ENCODE measurements at places on chromosomes 16 and 17.

DNA sequence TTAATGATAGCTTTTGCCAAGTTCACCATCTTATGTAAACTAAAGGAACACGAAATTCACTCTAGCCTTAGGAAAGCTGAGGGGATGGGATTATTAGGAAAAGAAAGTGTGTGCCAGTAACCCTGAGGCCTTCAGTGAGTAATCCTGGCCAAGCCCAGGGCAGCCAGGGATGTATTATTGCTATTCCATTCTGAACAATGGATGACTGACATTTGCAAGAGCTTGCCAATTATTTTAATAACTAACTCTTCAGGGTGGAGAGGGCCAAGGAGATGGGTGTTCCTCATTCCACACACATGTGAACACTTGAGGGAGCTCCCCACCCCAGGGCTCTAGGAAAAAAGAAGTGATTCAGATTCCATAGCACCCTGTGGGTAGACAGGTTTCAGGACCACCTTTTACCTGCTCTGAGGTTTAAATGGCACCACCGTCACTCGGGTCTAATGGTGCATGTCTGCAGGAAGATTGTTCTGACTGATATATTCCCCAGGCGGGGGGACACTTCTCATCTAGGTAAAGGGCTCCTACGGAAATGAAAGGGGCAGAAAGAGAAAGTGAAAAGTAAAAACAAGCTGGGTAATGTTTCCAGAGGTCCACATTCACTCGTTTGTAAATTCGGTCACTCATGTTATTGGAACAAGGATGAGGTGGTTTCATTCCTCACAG lies 41.5 kb downstream of the TK2 start:
- DNase-seq, result no peak

DNA sequence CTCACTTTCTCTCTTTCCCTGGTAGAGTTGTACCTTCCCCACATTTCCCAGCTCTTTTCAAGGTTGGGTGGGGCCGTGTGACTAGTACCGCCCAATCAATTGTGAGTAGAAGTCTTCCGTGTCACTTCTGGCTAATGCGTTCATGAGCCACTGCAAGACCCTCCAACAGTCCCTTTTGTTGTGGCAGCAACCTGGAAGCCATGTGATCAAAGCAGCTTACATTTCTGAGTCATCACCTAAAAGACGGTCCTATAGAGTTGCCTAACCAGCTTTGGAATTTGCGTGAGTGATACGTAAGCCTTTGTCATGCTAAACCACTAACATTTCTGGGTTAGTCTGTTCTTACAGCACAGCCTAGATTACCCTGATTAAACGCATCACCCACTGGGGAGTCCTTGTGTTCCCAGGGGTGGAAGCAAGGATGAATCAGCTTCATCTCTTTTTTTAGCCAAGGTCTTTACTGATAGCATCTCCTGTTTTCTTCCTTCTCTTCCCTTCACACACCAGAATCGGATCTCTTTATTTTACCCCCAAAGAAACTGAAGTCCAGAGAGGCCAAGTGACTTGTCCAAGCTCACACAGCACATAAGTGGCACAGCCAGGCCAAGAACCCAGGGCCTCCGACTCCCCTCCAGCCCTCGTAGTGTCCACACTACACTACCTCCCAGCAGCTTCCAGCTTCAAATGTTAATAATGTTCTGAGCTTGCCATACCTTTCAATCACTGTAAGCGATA lies 366.3 kb upstream of the XYLT1 start:
- DNase-seq, result no peak

DNA sequence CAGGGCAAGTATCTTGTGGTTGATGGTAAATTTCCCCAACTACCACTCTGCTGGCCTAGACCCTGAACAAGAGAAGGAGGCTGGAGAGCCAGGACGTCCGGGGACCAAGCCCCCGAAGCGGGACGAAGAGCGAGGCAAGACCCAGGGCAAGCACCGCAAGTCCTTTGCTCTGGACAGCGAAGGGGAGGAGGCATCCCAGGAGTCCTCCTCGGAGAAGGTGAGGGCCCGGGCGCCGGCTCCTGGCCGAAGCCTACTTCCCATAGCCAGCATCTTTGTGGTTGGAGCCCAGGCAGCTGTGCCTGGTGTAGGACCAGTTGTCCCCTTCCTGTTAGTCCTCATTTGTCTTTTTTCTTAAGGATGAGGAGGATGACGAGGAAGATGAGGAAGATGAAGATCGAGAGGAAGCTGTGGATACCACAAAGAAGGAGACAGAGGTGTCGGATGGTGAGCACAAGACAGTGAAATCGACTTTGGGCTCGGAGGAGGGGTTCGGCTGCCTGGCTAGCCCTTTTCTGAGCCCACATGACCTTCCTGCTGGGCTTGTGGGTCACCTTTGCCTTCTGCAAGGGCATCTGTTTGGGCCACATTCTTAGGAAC lies 11.8 kb downstream of the SETD1A start:
- no peak for DNase-seq

DNA sequence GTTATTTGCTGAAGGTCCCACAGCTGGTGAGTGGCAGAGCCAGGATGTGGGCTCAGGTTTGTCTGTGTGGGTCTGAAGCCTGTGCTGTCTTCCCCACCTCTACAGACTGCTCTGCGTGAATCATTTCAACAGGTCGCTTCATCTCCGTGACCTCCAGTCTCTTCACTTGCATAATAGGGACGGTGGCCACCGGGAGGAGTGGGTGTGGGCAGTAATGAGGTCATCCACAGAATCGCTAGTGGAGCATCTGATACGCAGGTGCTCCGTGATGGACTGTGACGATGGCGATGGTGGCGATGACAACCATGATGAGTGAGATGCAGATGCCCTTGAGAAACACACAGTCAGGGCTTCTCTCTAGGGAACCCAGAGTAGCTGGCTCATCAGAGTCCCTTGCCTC lies 120.2 kb downstream of the RAP1GAP2 start:
- DNase-seq, result no peak

DNA sequence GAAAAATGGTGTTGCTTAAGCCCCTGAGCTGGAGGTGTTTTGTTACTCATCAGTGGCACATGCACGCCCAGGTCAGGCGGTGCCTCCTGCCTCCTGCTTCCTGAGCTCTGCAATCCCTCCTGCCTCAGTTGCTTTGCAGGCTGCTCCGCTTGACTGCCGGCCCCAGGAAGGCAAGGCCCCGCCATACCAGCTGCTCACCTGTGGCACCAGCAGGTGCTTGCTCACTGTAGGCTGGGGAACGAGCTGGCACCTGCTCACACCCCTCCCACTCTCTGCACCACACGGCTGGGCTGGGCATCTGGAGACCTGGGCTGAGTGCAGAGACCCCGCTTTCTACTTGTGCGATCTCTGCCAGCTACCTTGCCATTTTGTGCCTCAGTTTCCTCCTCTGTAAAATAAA lies 200.2 kb downstream of the RBFOX3 start:
- no peak for DNase-seq

GRCh38 chr16:66395806-66396555 lies 29.5 kb downstream of the CDH5 start:
- no peak for DNase-seq

DNA sequence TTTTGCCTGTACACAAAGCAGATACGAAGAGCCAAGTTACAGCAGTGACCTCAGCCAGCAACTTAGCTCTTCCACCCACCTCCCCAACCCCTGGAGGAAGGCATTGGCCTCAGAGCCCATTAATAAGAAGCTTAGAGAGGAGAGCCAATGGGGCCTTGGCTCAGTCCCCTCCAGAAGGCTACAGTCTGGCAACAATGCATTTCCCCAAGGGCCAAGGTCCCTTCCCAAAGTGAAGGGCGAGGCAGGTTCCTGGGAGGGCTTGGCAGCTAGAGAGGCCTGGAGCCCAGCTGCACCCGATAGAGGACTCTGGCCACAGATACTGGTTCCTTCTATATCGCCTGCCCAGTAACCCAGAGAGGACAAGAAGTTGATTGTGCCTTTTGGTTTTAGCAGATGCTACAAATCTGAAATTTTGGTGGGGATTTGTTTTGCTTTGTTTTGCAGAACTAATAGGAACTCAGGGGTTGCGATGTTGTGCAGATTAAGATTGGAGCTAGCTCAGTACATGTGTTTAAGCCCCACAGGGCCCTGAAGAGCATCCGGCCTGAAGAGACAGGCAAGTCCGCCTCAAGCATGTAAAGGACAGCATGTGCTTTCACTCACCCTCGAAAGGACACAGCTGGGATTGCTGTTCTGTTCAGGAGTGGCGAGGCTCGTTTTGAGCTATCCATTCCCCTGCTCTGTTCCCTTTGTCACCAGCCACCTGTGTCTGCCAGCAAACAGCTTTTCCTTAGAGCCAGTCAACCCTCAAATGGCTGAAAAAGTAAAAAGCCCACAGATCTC lies 12.0 kb upstream of the PNPO start:
- no peak for DNase-seq

DNA sequence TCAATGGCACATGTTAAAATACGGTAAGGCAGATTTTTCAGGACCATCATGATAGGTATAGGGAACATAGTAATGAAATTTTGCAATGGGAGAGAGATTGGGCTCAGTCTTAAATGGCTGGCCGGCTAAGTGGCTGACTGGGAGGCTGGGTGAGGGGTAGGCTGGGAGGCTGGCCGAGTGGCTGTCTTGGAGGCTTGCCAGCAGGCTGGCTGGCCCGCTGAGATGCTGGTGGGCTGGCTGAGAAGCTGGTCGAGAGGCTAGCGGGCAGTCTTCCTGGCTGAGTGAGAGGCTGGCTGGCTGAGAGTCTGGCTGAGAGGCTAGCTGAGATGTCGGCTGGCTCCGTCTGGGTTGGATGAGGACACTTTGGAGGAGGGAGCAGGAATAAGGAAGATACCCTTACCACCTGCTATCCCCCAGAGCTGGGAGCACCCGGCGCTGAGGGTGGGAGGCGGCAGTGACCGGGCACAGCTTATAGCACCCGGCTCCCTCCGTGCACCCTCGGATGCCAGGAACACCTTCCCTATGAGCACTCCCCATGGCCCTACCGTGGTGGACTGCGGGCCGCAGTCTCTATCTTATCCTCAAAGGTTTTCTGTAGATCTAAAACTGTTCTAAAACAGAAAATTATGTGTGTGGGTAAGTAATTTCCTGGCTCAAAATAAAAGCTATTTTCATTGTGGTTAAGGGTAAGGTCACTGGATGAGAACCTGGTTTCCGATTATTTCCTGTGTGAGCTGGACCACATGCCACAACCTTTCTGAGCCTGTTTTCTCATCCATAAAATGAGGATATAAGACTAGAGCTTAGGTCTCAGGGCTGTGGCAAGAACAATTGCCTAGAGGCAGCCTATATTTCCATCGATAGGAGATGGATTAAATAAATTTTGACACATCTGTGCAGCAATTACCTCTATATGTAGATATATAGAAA lies 34.5 kb upstream of the TMC5 start:
- DNase-seq, result no peak

DNA sequence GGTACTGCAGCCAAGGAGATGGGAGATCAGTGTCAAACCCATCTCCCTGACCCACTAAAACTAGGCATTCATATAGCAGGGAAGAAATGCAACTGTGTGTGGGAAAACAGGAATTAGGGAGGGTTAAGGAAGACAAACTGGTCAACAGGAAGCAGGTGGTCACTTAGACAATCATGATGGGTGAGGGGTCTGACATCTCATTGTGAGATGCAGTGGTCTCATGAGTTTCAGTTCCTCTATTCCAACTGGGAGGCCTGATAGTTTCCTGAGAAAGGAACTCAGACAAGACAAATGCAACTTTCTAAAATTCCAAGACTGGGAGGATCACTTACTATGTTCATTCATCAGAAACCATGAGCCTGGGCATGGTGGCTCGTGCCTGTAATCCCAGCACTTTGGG lies 361.4 kb upstream of the C16orf82 start:
- DNase-seq, result no peak

GRCh38 chr16:19168371-19169081 lies 486 bp downstream of the SYT17 start:
- DNase-seq, result no peak

GRCh38 chr17:74491626-74492025 lies 25.2 kb downstream of the CD300A start:
- DNase-seq, result no peak

GRCh38 chr16:84205976-84206691 lies 15.2 kb downstream of the ADAD2 start:
- no peak for DNase-seq

- DNase-seq, result no peak
Measured at GRCh38 chr16:29809031-29809747, 2.8 kb upstream of the PRRT2 start.
